ENCODE measurements at places on chromosomes 3 and 15.

DNA sequence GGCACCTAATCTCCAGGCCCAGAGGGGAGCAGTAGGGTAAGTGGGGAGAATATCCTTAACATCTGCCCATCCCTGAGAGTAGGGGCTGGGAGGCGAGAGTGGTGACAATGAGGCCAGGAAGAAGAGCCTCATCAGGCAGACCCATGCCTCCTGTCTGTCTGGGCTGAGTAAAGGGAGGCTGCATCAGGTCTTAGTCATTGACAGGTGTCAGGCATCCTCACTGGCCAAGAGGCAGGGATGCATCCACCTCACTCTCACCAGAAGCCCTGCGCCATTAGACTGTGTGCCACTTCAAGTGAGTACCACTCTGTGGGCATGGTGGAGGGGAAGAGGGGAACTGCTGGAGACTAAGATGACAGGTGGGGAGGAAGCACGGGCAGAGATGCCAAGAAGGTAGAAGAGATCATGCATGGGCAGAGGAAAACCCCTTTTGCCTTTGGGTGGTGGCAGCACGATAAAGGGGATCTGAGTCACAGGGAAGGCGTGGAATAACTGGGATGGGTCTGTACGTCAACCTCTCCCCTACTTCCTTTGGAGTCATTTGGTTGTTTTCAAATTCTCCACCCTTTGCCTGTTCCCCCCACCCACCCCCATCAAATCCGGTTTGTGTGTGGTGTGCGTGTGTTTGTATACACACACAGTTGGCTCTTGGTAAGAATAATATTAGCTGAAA lies 14.1 kb downstream of the ANAPC13 start:
- DNase-seq, result no peak

DNA sequence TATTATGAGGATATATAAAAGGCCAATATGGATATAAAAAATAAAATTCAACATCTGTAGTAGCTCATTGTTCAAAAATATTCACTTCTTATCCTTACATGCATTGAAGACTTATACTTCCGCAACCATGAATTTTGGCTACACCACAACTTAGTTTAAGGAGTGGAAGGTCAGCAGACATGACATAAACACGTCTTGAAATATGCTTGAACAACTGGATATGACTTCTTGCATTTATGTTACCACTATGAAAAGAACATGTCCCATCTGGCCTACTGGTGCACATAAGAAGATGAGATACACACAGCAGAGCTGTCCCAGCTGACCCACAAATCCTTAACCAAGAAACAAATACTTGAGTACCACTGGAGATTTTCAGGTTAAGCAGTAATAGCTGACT lies 52.1 kb downstream of the MYO9A start:
- DNase-seq, result no peak

GRCh38 chr3:2945121-2945520 lies 165.1 kb downstream of the IL5RA start:
- DNase-seq, result no peak

- DNase-seq, result peak; percentile 5
These were observed at the start of gene ABI3BP for GRCh38 chr3:100993309-100993708. Gene ABI3BP (minus strand): TSS chr3:100993421. CDS start chr3:100993384, 37 bp downstream.

DNA sequence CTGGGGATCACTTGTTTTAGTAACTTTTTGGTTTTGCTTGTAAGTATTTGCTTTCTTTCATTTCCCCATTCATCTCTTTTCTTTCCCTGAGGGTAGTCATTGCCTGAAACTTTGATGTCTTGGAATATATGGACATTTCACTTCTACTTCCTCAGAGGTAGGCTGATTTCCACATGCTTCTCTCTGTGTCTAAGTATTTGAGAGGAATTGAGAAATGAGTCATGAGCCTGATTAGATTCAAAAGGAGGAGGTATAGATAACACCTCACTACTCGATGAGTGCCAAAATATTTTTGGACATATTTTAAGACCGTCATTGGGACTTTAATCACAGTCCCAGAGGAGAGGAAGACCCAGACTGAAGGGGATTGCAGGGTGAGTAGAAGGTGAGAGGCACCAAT lies 480.1 kb upstream of the SGO1 start:
- DNase-seq, result no peak

- no peak for DNase-seq
These were observed 117.6 kb downstream of the IL5RA start for GRCh38 chr3:2992534-2992933.

- no peak for DNase-seq
These were observed 20.2 kb downstream of the CRABP1 start for GRCh38 chr15:78360367-78360801.

- DNase-seq, result no peak
These were observed 279.8 kb downstream of the ROBO2 start for GRCh38 chr3:77319711-77320110.

- DNase-seq, result no peak
These were observed 10.7 kb downstream of the GCNT3 start for GRCh38 chr15:59622289-59622688.

- DNase-seq, result no peak
These were observed 61.7 kb upstream of the PLXNA1 start for GRCh38 chr3:126921085-126921824.

- no peak for DNase-seq
These were observed 108.9 kb downstream of the CCNL1 start for GRCh38 chr3:157051055-157051454.

DNA sequence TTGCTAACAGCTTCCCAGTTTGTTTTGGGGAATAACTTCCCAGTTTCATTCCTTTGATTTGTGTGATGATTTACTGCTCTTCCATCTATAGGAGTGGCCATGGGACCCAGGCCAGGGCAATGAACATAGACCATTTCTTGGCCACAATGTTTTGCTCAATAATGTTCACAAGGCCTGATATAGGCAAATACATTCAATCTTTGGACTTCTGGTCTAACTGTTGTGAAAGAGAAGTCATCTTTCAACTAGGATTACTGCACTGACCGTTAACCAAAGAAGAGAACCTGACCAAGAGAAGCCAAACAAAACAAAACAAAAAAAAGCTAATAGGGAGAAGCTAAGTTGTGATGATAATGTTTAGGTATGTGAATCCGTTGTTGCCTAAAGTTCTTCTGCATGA lies 221.8 kb upstream of the SUCLG2 start:
- no peak for DNase-seq

DNA sequence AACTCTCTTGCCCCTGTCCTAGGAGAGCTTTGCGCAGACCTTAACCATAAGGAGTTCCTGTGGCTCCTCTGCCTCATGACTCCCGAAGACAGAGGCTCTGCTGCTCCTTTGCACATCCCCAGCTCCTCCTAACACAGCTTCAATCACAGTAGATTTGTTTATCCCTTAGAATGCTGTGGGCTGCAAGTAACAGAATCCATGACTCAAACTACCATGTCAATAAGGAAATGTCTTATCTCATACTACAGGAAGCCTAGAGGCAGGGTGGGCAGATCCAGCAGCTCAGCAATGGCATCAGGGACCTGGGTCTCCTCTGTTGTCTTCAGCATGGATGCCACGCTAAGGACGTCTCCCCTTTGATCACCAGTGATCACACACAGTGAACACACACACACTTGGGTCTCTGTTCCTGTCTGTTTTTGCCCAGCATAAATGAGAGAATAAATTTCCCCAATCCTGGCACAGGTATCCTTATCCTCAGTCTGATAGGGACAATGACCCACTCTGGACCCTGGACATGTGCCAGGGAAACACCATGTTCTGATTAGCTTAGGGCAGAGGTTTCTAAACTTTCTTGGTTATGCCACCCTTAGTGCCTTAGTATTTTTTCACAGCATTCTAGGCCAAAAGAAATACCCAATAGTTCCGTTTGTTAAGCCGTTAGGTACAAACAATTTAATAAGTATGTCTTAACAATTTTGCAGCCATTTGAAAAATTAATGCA lies 46.1 kb upstream of the MRPS22 start:
- no peak for DNase-seq

GRCh38 chr3:65338571-65338970 lies 650.8 kb upstream of the ADAMTS9 start:
- DNase-seq, result no peak

DNA sequence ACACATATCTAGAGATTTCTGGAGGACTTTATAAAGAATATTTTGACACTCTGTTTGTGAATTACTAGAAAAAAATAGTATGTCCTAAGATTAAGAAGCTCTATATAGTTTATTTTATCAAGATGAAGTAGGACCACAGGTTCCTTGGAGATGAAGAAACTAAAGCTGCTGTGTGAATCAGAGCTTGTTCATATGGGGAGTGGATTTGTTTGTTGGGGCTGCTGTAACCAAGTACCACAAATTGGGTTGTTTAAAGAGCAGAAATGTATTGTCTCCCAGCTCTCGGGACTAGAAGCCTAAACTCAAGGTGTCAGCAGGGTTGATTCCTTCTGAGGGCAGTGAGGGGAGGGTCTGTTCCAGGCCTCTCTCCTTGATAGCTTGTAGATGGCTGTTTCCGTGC lies 270.6 kb upstream of the UMPS start:
- no peak for DNase-seq

- DNase-seq, result no peak
These were observed 408.0 kb downstream of the MECOM start for GRCh38 chr3:169255511-169255910.

DNA sequence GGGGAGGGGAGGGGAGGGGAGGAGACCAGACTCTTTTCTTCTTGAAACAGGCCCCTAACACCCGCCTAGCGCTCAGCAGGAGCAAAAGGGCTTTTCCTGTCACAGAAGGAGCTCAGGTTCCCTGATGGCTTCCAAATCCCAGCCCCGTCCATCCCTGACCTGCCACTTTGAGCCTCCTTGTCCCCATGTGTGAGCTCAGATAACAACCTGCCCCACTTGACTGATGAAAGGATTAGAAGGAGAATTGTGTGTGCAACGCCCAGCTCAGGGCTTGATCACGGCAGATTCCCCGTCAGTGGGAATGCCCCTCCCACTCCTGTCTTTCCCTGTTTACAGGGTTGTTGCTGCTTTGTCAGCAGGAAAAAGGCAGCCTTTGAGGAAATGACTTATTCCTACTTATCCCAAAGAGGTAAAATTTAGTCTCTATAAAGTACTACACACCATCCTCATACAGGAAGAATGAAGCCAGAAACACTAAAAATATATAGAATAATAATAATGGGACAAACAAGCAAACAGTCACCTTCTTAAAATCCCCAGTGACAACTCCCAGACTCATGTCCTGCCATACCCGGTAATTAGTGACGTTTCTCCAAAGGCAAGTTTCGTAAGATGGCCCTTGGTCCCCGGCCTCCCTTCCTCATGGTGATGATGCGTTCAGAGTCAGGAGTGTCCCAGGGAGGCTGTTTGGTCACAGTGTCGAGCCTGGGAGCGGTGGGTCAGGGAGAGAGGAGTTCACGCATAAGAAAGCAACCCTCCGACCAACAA lies 6.1 kb upstream of the LRRC15 start:
- DNase-seq, result no peak

DNA sequence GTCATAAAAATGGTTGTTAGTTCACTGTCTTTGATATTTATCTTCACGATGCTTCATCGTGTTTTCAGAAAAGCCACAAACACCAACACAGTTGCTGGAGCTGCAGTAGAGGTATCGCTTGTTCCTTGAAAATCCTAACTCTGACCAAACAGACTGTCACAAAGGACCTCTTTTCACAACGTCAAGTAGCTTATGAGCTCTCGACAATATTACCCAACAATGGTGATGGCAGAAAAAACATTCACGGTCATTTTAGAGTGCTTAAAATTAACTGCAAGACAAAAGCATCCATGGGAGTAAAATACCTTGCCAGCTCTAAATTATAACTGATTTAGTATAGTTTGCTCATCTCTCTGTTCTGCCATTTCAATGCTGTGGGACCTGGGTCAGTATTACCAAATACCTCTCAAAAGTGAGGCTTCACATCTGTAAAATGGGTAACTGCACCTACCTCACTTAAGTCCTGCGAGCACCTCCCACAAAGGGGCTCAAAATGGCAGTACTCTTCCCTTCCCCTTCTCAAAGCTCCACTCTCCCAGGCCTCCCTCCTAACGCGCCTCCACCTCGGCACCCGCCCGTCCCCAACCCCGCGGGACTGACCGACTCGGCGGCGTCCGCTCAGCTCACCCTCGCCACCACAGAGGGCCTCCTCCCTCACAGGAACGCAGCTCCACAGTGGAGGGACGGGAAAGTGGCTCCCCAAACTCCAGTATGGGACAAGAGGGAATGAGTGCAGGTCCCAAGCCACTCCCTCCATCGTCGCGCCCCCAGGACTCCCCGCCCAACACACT lies 546 bp downstream of the TRIM59 start:
- DNase-seq, result no peak

DNA sequence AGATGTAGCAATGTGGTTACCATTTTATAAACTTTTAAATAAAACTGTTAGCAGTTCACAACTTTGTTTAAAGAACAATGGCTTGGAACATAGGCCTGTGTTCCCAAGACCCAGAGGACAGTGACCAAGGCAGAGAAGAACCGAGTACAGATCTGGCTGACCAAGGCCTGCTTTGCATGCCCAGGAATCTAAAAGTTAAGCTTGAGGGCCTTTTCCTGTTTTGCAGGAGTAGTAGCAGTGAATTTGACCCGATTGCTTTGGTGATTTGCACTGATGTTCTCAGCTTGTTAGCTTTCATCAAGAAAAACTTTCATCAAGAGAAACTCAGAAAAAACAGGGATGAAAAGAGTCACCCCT lies 9.9 kb downstream of the FILIP1L start:
- no peak for DNase-seq

DNA sequence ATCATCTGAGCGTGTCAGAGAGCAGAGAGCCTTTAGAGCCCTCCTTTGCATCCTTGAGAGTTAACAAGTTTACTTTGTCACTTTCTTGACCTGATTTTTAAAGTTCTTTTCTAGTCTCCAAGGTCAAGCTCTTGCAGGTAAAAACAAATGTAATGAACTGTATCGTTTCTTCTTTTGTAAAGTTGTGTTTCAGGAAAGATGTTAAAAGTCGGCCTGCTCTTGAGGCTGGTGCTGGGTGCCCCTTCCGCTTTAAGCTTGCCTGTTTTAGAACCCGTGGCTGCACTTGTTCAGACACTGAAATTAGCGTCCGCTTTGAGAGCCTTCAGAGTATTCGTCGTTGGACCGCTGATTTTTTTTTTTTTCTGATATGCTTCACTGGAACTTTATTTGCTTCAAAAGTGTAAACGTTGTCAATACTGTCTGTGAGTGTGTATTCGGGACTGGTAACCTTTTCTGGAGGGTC lies 52.6 kb upstream of the ULK4 start:
- DNase-seq, result no peak

- no peak for DNase-seq
These were observed 838.5 kb downstream of the DIPK2A start for GRCh38 chr3:144810160-144810559.

- DNase-seq, result no peak
These were observed 73.8 kb upstream of the HRH1 start for GRCh38 chr3:11080492-11080891.

DNA sequence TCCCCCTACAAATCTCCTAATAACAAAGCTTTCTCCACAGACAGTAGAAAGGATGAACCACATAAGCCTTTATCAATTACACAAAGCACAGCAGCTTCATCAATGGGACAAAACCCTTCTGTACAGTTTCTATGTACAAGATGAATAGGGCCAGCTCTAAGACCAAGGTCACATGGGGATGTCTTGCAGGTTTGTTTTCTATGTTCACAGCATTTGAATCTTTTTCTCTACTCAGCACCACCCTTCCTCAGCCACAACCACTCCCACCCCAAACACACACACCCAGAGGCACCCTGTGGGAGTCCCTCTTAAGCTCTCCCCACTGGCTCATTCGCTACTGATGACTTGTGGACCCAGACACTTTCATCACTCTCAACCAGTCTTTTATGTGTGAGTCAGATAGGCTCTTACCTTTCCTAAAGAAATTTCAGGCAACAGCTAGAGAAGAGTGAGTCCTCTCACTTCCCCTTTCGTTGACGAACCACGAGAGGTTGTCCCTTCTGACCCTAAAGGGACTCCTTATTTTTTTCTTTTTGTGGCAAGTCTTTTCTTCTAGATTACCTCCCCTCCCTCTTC lies 57.9 kb downstream of the ARHGAP31 start:
- DNase-seq, result no peak

GRCh38 chr15:67601073-67601472 lies 58.6 kb downstream of the MAP2K5 start:
- no peak for DNase-seq
